ENCODE measurements at places on chromosomes 12 and 14.

- no peak for DNase-seq
These were observed 56.3 kb downstream of the ABCC9 start for GRCh38 chr12:21884936-21885335.

GRCh38 chr12:5034603-5035002, 9.1 kb upstream of the KCNA5 start:
- DNase-seq = no peak

DNA sequence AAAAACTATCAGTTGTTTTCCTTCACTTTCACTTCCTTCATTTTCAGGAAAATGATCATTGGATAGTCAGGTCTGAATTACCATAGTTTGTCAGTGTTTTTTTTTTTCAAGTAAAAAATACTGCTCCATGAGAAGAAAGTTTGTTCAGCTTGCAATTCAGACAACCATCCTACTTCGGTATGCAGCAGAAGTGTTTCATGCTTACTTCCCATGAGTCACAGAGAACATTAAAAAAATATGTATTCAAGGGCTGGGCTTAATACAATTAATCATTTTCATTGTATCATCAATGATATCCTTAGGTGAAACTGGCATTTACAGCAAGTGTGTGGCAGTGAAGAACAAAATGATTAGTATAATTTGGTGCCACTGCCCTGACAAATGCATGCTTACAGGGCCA, 21.6 kb downstream of the PYM1 start:
- no peak for DNase-seq

GRCh38 chr12:106511365-106511764, 71.4 kb upstream of the RFX4 start:
- DNase-seq = no peak

DNA sequence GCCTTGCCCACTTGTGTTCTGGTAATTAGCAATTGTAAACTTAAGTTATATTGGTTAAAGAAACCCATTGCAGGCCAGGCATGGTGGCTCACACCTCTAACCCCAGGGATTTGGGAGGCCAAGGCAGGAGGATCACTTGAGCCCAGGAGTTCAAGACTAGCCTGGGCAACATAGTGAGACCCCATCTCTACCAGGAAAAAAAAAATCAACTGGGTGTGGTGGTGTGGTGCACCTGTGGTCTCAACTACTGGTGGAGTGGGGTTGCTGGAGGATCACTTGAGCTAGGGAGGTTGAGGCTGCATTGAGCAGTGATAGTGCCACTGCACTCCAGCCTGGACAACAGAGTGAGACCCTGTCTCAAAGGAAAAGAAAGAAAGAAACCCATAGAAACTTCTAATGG, 13.7 kb downstream of the YY1 start:
- no peak for DNase-seq

DNA sequence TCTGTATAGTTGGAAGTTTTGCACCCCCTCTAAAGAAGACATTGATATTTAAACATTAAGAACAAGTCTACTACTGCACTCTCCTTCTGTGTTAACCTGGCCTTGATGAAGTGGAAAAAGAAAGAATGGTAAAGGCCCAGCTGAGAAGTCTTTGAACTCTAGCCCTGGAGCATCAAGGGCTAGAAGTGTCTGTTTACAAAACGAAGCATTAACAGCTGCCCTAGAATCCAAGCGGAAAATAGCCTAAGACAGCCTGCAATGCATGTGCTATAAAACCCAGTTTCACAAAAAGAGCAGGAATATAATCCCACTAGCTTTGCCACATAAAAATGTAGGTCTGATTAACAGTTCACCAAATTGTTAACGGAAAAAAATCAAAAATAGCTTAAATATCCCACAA, 60.5 kb downstream of the NUMB start:
- no peak for DNase-seq

- no peak for DNase-seq
These were observed 404.9 kb downstream of the FLRT2 start for GRCh38 chr14:85934886-85935254.

DNA sequence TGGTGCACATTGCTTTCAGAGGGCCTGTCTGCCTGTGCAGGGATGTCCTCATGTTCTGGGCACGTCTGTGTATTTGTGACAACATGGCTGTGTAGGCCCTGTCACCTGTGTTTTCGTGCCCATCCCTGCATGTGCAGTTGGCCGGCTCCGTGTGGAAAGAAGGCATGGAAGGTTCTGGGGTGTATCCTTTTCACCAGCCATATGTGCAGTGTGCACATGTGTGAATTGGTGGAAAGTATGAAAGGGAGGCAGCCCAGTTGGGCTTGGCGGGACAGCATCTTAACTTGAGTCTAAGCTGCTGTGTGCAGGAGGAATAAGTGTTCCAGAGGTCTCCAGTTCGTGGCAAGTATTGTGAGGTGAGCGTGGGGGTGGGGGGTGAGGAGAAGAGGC, 669 bp downstream of the TSPAN11 start:
- DNase-seq = no peak

GRCh38 chr14:105690671-105691070, 164.3 kb downstream of the TMEM121 start:
- no peak for DNase-seq

DNA sequence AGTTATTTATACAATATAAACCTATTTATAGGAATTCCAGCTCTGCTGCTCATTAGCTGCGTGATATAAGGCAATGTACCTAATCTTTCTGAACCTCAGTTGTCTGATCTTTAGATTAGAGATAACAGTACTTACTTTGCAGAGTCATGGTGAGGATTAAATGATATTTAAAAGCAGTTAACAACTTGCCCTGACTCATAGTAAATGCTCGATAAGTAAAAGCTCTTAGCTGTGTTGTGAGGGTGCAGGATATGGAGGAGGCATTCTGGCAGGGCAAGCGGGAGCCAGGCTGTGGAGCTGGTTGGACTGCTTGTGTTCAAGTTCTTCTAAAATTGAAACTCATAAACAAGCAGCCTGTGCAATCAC, 140.0 kb upstream of the PRICKLE1 start:
- DNase-seq = no peak

- no peak for DNase-seq
These were observed 17.2 kb downstream of the NECAP1 start for GRCh38 chr12:8099235-8099634.

DNA sequence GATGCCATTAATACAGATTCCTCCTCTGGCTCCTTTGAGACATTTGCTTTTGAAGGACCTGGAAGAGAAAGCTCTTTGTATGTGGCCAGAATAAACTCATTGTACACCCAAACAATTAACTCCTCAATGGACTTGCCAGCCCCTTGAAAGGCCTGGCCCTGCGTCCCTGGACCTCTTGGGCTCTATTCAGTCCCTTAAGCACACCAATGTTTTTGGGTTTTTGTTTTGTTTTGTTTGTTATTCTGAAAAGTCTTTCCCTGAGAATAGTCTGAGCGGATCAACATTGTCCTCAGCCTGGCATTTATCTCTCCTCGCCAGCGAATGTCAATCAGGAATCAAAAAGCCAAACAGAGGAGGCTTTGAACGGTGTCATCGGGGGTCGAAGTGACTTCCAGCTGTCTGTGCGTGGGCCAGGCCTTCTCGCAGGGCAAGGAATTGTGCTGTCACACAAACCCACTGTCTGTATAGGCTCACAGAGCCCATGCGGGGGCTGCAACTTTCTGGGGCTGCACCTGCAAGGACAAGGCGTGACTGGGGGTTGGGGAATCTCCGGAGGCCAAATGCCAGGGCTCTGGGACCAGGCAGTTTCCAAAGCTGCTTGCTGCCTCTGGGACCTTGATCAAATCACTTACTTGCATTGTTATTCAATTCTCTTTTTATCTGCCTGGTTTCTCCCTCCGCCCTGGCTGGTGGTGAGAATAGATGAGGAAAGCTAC, 108.3 kb downstream of the SMOC1 start:
- no peak for DNase-seq

GRCh38 chr12:62859321-62859737, 75.6 kb downstream of the PPM1H start:
- no peak for DNase-seq

DNA sequence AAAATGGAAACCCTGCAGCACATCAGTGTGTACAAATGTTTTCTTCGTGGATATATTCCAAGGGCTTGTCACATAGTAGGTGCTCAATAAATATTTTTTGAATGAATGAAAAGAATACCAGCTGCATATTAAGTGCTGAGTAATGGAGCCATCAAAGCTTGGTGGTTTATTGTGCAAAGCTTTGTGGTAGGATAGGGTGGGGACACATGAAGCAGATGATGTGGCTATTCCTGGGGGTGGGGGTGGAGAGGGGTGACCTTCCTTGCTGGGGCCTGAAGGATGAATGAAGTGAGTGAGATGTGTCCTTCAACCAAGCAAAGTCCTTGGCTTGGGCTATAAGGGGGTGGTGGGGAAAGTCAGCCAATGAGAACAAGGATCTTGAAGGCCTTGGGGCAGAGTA, 4.3 kb upstream of the KRT81 start:
- no peak for DNase-seq

GRCh38 chr12:88691811-88692210, 111.5 kb upstream of the KITLG start:
- no peak for DNase-seq
